ENCODE measurements at places on chromosomes 1 and 21. TPM values are rescaled to one million over a fixed set of nuclear protein-coding genes. Genes with fewer than 3 reads are reported as not detected.

TGFB2 gene
- polyA plus RNA-seq, result 0.21 TPM

CAPZA1 gene
- 28.6 TPM for polyA plus RNA-seq

CCDC24 gene
- polyA plus RNA-seq, result 2.5 TPM

ANKRD34A gene
- 0.06 TPM for polyA plus RNA-seq

DIRAS3 gene
- 2.3 TPM for polyA plus RNA-seq

NCMAP gene
- 0.31 TPM for polyA plus RNA-seq

PTGER3 gene
- polyA plus RNA-seq, result 0.04 TPM

SLC35A3 gene
- polyA plus RNA-seq, result 12.1 TPM

IGSF8 gene
- polyA plus RNA-seq, result 17.5 TPM

NBL1 gene
- 4.4 TPM for polyA plus RNA-seq

TEDDM1 gene
- 0.08 TPM for polyA plus RNA-seq

GRCh38 chr21:36825658-36826057 lies 126.7 kb downstream of the SIM2 start:
- DNase-seq, result no peak

- no peak for DNase-seq
Measured at GRCh38 chr1:21022279-21023040, 154.2 kb downstream of the EIF4G3 start.

DNA sequence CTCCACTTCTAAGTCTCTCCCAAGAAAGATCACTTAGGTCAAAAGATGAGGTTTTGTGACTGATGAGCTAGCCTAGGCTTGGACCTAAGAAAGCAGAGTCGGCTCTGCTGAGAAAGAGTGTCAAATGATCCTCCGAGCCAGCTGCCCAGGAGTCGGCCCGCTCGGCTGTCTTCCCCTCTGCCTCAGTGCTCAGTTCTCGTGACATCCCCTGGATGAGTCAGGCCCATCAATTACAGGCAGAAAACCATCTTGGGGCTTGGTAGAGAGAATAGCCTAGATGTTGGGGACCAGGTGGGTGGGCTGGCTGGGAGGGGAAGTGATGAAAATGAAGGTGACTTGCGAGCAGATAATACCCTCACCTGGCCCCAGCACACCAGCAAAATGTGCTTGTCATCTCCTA lies 60.5 kb downstream of the SLC66A1 start:
- DNase-seq, result no peak

DNA sequence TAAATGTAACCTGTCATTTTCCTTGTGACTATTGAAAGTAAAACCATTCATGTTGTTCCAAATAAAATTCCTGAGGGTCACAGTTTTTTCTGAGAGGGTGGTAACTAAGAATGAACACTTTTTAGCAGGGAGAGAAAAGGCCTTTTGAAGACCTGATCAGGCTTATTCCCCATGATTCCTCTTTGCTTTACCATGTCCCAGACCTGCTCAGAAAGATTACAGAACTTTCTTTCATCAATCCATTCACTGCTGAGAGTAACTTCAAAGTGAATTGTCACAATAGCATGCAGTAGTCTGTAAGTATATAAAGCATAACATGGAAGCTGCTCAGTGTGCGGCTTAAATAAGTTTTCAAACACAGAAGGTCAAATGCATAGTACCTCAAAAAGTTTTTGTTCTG lies 201.5 kb upstream of the COL11A1 start:
- no peak for DNase-seq

- no peak for DNase-seq
Measured at GRCh38 chr1:245598524-245599305, 443.9 kb downstream of the KIF26B start.

DNA sequence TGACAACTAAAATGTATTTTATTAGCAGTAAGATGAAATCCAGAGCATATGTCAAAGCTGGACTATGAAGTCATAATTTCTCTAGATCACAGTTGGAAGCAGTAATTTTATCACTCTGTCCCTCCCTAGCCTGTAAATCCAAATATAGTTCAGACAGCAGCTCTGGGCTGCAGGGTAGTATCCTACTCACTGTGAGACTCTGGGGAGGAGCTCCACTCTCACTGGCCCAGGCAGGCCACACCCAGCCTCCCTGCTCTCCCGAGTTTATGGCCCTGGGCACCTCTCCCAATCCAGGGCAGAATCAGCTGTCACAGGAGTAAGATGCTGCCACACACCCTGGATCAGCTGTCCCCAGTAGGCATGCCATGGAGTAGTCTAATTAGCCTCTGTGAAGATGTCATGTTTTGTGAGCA lies 131.1 kb downstream of the HLCS start:
- no peak for DNase-seq

- DNase-seq, result no peak
Measured at GRCh38 chr21:27505516-27505915, 538.6 kb upstream of the ADAMTS5 start.

GRCh38 chr1:28642056-28642846 lies 616 bp downstream of the TAF12 start:
- DNase-seq, result no peak

- peak; percentile 25 for DNase-seq
Measured at GRCh38 chr21:46114963-46115362, 17.1 kb downstream of the COL6A2 start.

GRCh38 chr1:174875306-174875705 lies 124.4 kb upstream of the CACYBP start:
- DNase-seq, result peak; percentile 54

DNA sequence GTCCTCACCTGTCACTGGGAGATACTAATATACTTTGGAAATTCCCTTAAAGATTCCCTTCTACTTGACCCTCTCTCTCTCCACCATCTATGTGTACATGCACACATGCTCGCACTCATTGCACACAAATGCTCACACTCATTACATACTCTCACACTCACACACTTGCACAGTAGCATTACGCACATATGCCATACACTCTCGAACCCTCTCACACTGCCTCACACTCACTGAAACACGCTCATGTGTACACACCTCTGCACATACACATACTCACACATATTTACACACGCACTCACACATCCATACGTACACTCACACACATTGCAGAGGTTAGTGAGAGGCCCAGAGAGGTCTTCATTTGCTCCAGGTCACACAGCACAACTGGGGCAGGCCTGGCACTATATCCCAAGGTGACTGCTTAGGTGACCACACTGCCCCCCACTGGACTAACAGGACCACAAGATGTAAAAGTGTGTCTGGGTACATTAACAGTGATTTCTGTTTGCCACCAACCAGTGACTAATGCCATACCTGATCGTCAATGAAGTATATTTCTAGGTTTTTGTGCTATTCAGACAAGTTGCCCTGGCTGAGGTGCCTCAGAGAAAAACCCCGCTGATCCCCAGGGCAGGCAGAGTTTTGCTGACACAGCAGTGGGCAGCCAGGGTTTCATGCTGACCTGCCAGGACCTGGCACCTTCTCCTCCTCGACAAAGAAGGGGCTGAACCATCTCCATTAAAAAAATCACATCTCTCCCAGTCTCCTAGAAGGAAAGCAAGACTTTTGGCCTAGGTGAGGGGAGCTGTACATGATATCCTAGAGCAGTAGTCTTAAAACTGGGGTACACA lies 28.5 kb upstream of the CAMK1G start:
- no peak for DNase-seq

DNA sequence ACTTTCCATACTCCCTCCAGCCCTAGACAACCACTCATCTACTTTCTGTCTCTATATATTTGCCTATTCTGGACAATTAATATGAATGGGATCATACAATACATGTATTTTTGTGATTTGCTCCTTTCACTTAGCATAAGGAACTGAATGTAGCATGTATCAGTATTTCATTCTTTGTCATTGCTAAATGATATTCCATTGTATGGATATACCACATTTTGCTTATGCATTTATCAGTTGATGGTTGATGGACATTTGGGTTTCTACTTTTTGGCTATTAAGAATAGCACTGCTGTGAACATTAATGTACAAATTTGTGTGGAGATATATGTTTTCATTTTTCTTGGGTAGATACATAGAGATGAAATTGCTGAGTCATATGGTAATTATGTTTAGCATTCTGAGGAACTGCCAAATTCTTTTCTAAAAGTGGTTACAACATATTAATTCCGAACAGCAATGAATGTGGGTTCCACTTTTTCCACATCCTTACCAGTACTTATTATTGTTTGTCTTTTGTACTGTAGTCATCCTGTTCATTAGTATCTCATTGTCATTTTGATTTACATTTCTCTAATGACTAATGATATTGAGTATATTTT lies 121.0 kb downstream of the LRRC40 start:
- no peak for DNase-seq

GRCh38 chr1:38872401-38873026 lies 634 bp downstream of the MYCBP start:
- peak; percentile 41 for DNase-seq

DNA sequence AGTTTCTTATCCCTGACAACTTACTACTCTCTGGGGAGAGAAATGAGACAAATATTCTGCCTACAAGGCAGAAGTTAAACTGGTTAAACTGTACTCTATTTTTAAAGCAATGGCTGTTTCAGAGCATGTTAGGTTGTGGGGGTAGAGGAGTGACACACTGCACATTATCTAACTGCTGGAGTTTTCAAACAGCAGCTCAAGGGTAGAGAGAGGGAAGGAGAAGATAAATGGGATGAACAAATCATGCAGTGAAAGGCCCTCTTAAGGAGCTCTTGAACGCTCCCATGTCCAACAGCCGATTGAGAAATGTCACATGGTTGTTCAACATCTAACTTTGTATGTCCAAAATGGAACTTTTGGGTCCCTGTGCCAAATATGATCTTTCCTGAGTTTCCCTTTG lies 14.0 kb upstream of the IFI44L start:
- no peak for DNase-seq

- DNase-seq, result no peak
Measured at GRCh38 chr1:7046891-7047290, 261.6 kb downstream of the CAMTA1 start.

DNA sequence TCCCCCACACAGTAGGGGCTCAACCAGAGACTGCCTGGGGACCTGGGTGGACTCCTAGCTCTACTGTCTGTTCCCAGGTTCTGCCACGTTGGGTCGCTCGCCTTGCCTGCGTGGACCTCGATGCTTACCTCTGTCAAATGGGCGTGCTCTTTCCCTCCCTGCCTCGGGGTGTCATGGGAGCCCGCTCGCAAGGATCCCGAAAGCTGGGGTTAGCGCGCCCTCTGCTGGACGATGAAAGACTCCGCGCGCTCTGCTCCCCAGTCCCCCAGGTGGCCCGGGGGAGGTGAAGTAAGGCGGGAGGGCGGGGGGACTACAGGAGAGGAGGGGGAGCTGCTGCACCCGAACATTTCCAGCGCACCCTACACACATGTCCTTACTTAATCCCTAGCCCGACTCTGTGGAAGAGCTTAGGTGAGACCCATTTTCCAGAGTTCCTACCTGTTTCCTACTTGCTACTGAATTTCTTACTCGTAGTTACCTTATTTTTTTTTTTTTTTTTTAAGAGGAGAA lies 2.3 kb upstream of the BSND start:
- DNase-seq, result peak; percentile 79

- no peak for DNase-seq
Measured at GRCh38 chr1:98398649-98399048, 262.9 kb upstream of the SNX7 start.

DNA sequence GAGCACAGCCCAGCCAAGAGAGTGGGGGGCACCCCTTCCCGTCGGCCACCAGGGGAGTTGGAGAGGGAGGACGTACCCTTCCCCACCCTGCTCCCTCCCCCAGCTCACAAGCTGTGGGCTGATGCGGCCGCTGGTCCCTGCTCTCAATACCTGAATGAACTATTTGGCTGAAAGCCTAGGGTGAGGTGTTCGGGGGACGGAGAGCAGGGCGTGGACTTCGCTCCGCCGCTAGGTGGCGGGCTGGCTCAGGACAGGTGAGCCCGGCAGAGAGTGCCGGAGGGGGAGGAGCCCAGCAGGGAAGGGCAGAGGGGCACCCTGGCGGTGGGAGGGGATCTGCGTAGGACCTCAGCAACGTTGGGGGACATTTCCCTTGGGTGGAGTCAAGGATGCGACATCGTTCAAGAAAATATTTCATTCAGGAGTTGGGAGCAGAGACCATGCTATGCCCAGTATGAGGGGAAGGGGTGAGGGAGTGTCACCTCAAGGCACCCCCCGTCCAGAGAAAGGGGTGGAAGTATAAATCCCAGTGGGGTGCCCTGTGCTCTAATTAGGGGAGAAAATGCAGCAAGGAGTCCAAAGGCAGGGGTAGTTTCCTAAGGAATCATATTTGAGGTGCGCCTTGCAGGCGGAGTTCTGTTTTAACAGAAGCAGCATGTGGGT lies 12.0 kb upstream of the RHBG start:
- DNase-seq, result peak; percentile 68

DNA sequence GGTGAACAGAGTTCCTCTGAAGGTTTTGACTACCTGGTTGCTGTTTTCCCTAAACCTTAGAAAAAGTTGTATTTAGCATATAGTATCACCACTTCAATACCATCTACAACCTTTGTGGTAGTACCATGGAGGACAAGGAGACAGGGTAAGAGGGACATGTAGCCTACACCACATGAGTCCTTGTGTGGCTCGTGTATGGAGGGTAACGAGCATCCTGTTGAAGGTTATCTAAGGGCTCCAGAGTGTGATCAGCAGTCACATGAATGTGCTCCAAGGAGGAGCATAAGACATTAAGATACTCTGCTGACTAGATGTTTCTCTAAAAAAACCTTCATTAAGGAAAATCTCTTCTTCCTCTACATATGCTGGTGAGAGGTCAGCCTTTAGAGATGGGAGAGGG lies 67.3 kb downstream of the VCAM1 start:
- no peak for DNase-seq

- DNase-seq, result no peak
Measured at GRCh38 chr1:226082959-226083301, 20.4 kb downstream of the H3-3A start.

- no peak for DNase-seq
Measured at GRCh38 chr1:3367376-3367775, 87.1 kb upstream of the ARHGEF16 start.

DNA sequence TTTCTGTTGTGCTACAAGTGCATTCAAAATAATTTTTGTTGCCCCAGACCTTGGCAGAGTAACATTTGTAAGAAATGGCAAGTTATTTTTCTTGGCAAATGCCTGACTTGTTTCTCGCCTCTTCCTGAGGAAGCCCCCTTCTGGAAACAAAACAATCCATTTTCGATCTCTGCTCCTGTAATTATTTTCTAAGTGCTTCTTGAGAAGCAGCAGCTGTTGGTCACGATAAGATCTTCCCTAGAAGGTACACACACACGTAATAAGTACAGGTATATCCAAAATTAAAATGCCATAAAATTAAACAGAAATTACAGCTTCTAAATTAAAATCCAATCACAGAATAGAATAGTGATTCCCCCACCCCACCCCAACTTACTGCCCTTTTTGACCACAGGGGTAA lies 47.3 kb downstream of the LPGAT1 start:
- no peak for DNase-seq

- DNase-seq, result peak; percentile 86
Measured at GRCh38 chr1:43991476-43992231, at the start of gene CCDC24. Gene CCDC24 (plus strand): TSS chr1:43991599. CDS start chr1:43991879, 280 bp downstream.

DNA sequence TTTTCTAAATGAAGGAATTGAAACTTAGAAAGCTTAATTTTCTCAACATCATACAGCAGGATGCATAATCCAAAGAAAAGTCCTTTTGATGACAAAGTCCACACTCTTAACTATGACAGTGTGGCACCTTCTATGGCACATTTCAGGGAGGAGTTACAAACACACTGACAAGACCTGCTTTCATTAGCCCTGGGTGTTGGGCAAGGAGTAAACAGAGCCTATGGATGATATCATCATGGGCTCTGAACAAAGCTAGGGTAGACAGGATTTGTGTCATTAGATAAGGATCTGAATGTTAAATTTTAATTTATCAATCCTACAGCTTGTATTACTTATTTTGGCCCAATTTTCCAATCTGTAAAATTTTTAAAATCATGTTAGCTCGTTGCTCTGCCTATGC lies 62.6 kb upstream of the DENND1B start:
- no peak for DNase-seq
